ENCODE measurements at places on chromosomes 2 and 18.

DNA sequence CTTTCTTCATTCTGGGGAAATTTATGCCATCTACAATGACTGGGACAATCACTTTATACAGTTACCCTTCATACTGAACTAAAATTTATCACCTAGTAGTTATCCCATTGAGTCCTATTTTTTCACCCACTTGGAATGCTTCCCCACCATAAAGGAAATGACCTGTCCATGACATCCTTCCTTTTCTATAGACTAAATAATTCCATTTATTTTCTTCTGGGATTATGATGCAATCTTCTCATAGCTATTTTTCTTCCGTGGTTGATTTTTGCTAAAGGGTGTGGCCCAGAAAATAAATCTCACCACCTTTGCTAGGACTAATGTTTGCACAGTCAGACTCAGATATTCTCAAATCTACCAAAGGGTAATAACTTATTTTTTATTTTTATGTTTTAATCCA lies 186.1 kb upstream of the NRXN1 start:
- DNase-seq = no peak

DNA sequence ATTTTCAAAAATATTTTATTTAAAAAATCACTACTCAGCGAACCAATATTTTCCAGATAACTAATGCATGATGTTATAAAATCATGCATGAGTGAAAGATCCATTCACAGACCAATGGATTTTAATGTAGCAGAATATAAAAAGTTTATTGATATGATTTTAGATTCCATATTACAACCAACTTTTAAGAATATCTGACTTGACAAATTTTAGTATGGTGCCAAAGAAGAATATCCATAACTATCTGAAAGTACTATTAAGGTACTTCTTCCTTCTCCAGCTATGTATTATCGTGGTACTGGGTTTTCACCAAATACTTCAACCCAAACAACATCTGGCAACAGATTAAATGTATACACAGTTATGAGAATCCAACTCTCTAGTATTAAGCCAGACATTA lies 99.9 kb upstream of the NOSTRIN start:
- DNase-seq = no peak

DNA sequence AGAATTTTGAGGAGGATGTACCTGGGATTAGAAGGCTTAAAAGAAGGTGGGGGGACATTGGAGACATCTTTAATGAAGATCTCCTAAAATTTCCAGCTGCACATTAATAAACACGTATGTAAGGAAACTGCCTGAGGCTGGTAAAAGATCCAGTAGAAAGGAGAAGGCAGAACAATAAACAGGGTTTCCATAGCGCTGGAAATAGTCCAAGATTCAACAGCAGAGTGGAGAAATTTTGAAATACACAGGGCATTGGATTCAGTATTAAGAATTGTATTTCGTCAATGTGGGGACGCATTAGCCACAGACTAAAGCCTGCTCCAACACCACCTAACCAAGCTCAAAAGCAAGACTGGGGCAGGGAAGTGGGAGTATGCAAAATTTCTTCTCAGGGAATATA lies 606.9 kb upstream of the NRXN1 start:
- DNase-seq = no peak

- DNase-seq = no peak
Measured at GRCh38 chr2:10837298-10838266, 25.0 kb upstream of the PDIA6 start.

GRCh38 chr2:214604861-214605260 lies 194.0 kb downstream of the VWC2L start:
- DNase-seq = peak; percentile 5

DNA sequence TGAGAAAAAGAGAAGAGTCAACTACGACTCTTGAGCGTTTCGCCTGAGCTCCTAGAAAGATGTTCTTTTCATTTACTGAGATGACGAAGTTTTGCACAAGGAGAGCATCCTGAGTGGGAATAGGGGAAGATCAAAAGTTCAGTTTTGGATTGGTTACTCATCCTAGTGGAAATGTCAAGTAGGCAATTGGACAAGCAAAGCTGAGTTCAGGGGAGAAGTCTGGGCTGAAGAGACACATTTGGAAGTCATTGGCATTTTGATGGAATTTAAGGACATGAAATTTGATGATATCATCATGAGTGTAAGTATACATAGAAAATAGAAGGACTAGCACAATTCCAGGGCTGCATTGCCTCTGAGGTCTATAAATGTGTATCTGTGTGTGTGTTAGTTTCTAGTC lies 416.6 kb downstream of the RAD51AP2 start:
- DNase-seq = peak; percentile 21

Measured in AG10803 (cell line).